Left lung (tissue), 14 donors: ENCODE measurements at places on chromosomes 7 and 10.

DNA sequence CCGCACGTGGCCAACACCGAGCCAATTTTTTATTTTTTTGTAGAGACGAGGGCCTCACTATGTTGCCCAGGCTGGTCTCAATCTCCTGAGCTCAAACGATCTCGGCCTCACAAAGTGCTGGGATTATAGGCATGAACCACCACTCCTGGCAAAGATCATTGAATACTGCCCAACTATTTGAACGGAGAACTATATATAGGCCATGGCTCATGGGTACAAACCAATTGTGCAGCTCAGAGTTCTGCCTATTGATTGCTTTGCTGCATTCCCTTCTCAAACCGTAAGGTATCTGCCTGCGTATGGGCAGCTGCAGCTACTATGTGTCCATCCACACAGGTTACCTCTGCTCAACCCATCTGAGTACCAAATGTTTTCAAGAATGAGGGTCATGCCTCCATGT lies 9.7 kb upstream of the SLC25A16 start:
- H3K27me3 ChIP-seq: no peaks in the 10 kb centered on the region
- no peaks in the 10 kb centered on the region for H3K36me3 ChIP-seq
- no peak overlapping the region for H3K4me3 ChIP-seq
- no peak for DNase-seq
- H3K27ac ChIP-seq: no peak overlapping the region

DNA sequence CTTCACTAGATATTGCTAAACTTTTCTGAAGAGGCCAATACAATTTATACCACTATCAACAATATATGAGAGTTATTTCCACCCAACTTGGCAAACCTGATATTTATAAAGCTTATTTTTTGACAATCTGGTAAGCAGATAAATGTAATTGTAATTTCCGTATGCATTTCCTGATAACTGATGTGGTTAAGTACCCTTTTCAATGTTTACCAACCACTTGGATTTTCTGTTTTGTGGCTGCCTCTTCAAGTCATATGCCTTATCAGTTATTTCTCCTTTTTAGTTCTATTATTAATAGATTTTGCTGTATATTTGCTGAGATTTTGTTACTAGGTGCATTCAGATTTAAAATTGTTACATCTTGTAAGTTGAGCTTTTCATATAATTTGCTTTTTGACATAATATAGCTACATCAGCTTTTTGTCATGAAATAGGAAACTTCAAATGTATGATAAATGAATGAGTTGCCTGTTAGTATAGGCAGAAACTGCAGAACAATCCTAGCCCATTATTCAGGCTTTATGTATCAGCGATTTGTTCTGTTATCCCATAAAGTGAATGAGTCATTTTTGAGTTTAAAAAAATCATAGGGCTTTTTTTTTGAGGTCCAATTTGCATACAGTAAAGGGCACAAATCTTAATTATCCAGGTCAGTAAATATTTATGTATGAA lies 11.5 kb downstream of the SGPL1 start:
- H3K27me3 ChIP-seq: no peaks in the 10 kb centered on the region
- no peak overlapping the region for H3K27ac ChIP-seq
- H3K4me1 ChIP-seq: peaks cover 18% of the 10 kb centered on the region
- H3K36me3 ChIP-seq: peaks cover 15% of the 10 kb centered on the region

- H3K36me3 ChIP-seq: no peaks in the 10 kb centered on the region
- DNase-seq: no peak
- H3K27ac ChIP-seq: no peak overlapping the region
- H3K4me3 ChIP-seq: no peak overlapping the region
Measured at GRCh38 chr10:71201849-71202248, 10.5 kb upstream of the UNC5B start.

- H3K4me1 ChIP-seq: no peaks in the 10 kb centered on the region
- H3K36me3 ChIP-seq: no peaks in the 10 kb centered on the region
- no peak overlapping the region for H3K4me3 ChIP-seq
- DNase-seq: no peak
- no peaks in the 10 kb centered on the region for H3K27me3 ChIP-seq
- H3K27ac ChIP-seq: no peak overlapping the region
Measured at GRCh38 chr10:65419629-65420028, 1506.2 kb upstream of the LRRTM3 start.

- H3K27ac ChIP-seq: no peak overlapping the region
- H3K4me1 ChIP-seq: peaks cover 4% of the 10 kb centered on the region
- H3K36me3 ChIP-seq: no peaks in the 10 kb centered on the region
- DNase-seq: no peak
- H3K27me3 ChIP-seq: no peaks in the 10 kb centered on the region
Measured at GRCh38 chr7:66256281-66256680, 51.1 kb downstream of the TPST1 start.

GRCh38 chr7:128031901-128032604 lies 816 bp upstream of the LRRC4 start:
- H3K27me3 ChIP-seq: peaks cover 7% of the 10 kb centered on the region
- DNase-seq: peak; percentile 64
- peak overlapping the region; percentile 92 for H3K27ac ChIP-seq
- H3K4me1 ChIP-seq: peaks cover 51% of the 10 kb centered on the region

DNA sequence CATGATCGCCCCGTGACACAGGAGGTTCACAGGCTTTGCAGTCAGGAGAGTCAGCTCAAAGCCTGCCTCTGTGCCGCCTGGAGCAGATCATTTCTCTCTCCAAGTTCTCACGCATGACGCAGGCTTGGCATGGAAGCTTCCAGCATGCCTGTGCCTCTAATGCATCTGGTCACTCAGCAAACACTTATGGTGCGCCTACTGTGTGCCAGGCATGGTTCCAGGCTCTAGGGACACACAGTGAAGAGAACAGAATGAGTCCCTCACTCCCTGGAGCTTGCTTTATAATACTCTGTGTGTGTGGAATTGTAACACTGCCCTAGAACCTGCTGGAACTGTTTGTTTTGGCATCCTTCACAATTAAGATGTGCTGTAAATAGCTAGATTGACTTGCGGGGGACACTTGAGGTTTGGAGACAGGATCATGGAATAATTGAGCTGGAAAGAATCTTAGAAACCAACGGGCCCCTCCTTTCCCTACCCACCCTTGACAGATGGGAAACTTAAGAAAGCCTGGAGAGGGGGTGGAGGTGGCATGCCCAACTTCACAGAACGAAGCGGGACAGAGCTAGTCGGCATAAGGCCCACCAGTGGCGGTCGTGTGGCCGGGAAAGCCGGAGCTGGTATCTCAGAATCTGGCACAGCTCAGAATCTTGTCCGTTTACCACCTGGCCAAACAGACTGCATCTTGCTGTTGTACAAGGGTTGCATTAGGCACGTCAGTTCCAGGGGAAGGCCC lies 4.6 kb upstream of the MYH16 start:
- no peaks in the 10 kb centered on the region for H3K27me3 ChIP-seq
- no peaks in the 10 kb centered on the region for H3K36me3 ChIP-seq
- H3K4me3 ChIP-seq: no peak overlapping the region
- no peak overlapping the region for H3K27ac ChIP-seq

DNA sequence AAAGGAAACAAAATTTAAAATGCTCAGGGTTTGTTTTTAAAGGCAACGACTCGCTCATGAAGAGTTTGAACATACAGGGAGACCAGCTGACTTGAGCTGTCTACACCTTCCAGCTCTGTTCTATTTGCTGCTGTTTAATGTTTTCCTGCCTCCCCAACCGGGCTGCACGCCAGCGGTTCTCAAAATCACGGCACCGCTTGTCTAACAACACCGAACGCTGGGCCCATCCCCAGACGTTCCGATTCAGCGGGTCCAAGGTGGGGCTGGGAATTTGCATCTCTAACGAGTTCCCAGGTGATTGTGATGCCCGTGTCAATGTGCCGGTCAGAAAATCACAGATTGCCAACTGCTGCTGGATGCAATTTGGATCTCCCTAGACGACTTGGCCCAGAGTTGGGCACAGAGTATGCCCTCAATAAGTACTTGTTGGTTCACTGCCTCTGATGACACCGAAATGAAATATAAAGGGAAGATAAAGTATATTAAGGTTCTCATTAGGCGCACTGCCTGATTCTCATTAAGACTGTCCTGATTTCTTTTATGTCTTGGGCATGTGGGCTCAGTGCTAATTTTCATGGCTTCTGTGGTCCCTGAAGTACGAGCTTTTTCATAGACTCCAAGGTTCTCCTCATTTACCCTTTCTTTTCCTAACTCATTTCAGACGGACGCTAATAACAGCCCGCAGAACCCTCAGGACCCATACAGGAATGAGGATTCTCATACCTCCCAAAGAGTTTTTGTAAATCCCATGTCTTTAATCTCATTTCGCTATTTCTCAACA lies 28.5 kb downstream of the CELF2 start:
- no peaks in the 10 kb centered on the region for H3K36me3 ChIP-seq
- H3K4me1 ChIP-seq: no peaks in the 10 kb centered on the region
- H3K27ac ChIP-seq: no peak overlapping the region
- H3K4me3 ChIP-seq: no peak overlapping the region
- no peak for DNase-seq

- H3K4me3 ChIP-seq: no peak overlapping the region
- H3K27ac ChIP-seq: peak overlapping the region; percentile 79
- H3K4me1 ChIP-seq: peaks cover 13% of the 10 kb centered on the region
- H3K36me3 ChIP-seq: no peaks in the 10 kb centered on the region
- DNase-seq: no peak
Measured at GRCh38 chr7:88355011-88355410, 48.3 kb upstream of the STEAP4 start.

- no peak overlapping the region for H3K4me3 ChIP-seq
- DNase-seq: peak; percentile 20
- peaks cover 3% of the 10 kb centered on the region for H3K4me1 ChIP-seq
- peaks cover 6% of the 10 kb centered on the region for H3K27me3 ChIP-seq
Measured at GRCh38 chr10:86795353-86795752, 38.9 kb downstream of the BMPR1A start.

DNA sequence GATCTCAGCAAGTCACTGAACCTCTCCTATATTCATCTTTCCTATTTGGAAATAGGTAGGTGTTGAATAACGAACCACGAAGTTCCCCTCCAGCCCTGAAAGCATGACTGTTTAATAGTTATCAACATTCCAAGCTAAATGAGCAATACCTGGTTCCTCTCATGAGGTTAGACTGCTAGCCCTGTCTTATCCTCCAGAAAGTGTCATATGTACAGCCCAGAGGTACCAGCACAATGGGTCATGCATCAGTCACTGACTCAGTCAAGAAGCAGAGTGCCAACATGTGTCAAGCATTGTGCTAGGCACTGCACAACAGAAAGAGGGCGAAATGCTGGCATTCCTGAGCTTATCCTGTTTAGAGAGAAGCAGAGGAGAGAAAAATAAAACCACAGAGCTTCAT lies 70.0 kb downstream of the AMPH start:
- no peak overlapping the region for H3K4me3 ChIP-seq
- no peaks in the 10 kb centered on the region for H3K36me3 ChIP-seq
- H3K27ac ChIP-seq: no peak overlapping the region
- no peaks in the 10 kb centered on the region for H3K27me3 ChIP-seq
- DNase-seq: no peak

DNA sequence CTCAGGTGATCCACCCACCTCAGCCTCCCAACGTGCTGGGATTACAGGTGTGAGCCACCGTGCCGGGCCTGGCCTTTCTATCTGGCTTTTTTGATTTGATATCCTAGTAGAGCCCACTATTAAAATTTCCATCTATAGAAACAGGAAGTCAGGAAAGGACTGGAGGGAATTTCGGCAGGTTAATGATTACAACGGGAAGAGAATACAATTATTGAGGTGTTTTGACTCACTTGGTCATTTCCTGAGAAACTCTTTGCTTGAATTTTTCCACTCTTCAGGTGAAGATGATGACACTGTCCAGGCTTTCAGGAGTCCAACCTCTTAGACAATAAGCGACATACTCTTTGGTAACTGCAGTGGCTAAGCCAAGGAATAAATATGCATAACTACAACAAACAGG lies 1.1 kb upstream of the MKLN1 start:
- peaks cover 38% of the 10 kb centered on the region for H3K4me1 ChIP-seq
- peak overlapping the region; percentile 76 for H3K4me3 ChIP-seq
- H3K27me3 ChIP-seq: no peaks in the 10 kb centered on the region
- H3K36me3 ChIP-seq: no peaks in the 10 kb centered on the region

DNA sequence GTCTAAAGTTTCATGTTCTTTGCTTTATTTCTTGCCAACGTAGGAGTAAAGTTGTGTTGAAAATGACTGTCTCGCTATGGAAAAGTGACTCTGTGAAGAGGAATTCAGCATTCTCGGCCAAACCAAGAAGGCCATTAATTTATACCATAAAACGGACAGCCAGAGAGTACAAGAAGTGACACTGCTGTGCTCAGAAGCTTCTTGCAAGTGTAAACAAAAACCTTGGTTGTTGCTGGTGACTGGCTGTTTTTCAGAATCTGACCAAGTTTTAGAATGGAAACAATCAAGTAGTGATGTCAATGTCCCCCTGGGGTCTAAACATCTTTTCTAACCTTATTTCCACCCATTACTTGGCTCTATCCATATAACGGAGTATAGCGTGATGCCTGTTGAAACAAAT lies 201.9 kb downstream of the INHBA start:
- DNase-seq: no peak
- H3K36me3 ChIP-seq: no peaks in the 10 kb centered on the region
- no peaks in the 10 kb centered on the region for H3K27me3 ChIP-seq

DNA sequence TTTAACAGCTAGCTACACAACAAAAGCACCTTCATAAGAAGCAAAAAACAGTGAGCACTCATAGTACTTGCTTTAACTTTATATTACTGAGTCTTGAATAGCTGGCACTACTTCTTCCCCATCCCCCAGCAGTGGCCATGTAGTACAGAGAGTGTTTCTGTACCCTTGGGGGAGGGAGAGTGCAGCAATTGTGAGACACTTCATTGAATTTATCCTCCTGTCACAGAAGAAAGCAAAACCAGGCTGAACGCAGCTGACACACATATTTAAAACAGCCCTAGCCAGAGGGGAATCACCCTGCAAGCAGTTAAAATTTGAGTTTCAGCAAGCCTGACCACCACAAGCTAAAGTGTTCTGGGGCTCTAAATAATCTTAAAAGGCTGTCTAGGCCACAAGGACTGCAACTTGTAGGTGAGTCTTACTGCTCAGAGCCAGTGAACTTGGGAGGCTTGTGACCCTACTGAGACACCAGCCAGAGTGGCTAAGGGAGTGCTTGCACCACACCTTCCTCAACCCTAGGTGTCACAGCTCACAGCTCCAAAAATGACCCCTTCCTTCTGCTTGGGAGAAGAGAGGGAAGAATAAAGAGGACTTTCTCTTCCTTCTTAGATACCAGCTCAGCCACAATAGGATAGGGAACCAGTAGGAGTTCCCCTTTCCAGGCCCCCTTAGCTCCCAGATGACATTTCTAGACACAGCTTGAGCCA lies 97.7 kb upstream of the MEOX2 start:
- peak overlapping the region; percentile 15 for H3K27ac ChIP-seq
- no peak overlapping the region for H3K4me3 ChIP-seq
- H3K4me1 ChIP-seq: peaks cover 6% of the 10 kb centered on the region
- H3K27me3 ChIP-seq: no peaks in the 10 kb centered on the region
- H3K36me3 ChIP-seq: no peaks in the 10 kb centered on the region
- peak; percentile 93 for DNase-seq

GRCh38 chr10:43197834-43198681 lies 59.8 kb downstream of the CSGALNACT2 start:
- H3K27me3 ChIP-seq: no peaks in the 10 kb centered on the region
- peaks cover 10% of the 10 kb centered on the region for H3K36me3 ChIP-seq
- DNase-seq: no peak
- H3K27ac ChIP-seq: no peak overlapping the region

GRCh38 chr7:31962246-31962645 lies 108.0 kb downstream of the PDE1C start:
- H3K4me1 ChIP-seq: peaks cover under 1% of the 10 kb centered on the region
- DNase-seq: no peak
- no peak overlapping the region for H3K27ac ChIP-seq
- H3K36me3 ChIP-seq: no peaks in the 10 kb centered on the region
- H3K27me3 ChIP-seq: no peaks in the 10 kb centered on the region

GRCh38 chr7:131904760-131905327 lies 348.4 kb upstream of the PODXL start:
- no peak overlapping the region for H3K27ac ChIP-seq
- DNase-seq: no peak
- H3K27me3 ChIP-seq: peaks cover 40% of the 10 kb centered on the region
- no peak overlapping the region for H3K4me3 ChIP-seq
- H3K4me1 ChIP-seq: no peaks in the 10 kb centered on the region
- H3K36me3 ChIP-seq: no peaks in the 10 kb centered on the region
